Ecto neural progenitor cell (in vitro differentiated cells): ENCODE measurements at places on chromosomes 11 and 22.

- no peak for DNase-seq
These were observed 54.0 kb downstream of the KCNQ1OT1 start for GRCh38 chr11:2645779-2646118.

DNA sequence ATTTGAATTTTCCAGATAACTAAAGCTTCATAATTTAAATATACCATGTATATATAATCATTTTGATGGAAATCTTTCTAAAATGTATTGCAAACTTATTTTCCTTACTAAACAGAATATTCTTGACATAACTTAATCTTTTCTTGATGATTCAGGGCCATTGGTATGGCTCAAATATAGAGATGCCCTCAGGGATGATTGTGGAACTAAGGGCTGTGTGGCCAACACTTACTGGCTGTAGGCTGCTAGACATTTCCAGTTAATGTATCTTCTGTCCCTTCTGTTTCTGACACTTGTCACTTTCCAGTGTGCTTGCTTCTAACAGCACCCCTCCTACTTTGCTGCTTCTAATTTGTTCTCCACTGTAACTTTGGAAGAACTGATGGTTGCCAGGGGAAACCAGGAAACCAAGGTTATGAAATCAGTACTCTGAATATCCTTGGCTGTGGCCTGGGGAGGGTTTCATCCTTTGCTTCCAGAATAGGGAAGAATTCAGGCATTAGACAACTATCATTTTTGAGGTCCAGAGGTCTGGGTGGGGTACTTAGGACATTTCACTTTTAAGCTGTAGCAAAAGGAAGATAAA, 697.2 kb downstream of the ETS1 start:
- no peak for DNase-seq

DNA sequence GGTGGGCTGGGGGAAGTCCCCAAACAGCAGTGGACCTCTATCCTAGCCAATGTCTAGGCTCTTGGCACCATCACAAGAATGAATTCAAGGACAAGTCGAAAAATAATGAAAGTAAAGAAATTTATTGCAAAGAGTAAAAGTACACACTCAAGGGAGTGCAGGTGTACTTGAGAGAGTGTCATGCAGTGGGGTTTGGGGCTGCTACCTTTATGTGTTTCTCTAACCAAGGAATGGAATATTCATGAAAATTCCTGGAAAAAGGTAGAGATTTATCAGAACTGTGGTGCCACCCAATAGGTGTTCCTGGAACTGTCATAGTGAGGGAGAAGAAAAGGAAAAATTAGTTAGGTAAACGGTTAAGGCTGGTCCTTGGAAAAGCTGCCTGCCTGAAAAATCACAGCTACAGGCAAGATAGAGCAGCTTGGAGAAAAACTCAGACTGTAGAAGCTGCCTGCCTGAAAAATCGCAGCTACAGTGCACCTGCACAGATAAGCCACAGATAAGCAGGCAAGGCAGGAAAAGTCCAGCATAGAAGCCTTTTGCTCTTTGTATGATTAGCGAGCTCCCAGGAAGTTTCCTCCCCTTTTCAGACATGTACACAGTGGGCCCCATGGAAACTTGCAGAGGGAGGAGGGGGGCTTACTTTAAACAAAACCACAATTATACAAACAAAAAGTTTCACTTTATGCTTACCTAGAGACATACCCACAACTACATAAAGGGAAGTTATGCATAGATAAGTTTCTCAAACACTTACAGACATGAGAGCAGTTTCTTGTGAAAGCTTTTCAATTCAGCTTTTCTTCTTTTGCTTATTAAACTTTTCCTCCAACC, 71.4 kb upstream of the B3GNT6 start:
- no peak for DNase-seq

GRCh38 chr22:36175892-36176291, 15.3 kb upstream of the APOL3 start:
- no peak for DNase-seq

- no peak for DNase-seq
These were observed 7.6 kb downstream of the LRRC51 start for GRCh38 chr11:72088076-72088808.

DNA sequence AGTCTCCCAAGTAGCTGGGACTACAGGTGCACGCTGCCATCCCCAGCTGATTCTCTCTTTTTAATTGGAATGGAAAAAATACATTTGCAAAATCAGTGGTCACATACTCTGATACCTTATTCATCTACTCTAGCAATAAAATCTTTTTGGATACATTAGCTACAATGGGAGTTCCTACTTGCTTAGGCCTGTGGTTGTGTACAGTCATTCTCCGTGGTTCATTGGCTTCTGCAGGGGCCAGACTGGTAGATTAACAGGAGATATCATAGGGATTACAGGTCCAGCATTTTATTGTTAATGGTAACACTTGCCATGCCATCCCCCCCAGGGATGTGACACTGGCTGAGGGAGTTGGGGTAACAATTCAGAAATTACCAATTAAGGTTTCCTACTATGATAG, 140.0 kb downstream of the ADAMTS15 start:
- no peak for DNase-seq

- DNase-seq, result no peak
These were observed 348.2 kb downstream of the CADM1 start for GRCh38 chr11:115155978-115156377.

- DNase-seq, result no peak
These were observed 16.8 kb upstream of the CABP7 start for GRCh38 chr22:29702931-29703501.

GRCh38 chr11:118621784-118622375, 14.5 kb downstream of the PHLDB1 start:
- no peak for DNase-seq

DNA sequence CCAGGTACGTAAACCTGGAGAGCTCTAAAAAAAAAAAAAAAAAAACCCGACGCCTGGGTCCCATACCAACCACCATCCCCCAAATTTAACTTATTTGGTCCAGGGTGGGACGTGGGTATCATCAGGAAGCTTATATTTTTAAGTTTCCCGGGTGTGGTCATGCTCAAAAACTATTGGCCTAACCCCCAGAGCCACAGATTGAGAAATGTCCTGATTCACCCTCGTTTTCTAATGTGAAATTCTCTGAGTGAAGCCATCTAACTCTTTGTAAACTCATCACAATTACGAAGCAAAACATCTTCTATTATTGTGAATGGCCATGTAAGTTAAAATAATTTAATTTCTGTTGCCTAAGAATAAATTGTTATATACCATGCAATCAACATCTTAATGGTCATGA, 29.6 kb downstream of the PAK1 start:
- DNase-seq, result no peak

GRCh38 chr22:39658367-39658766, 87.8 kb downstream of the CACNA1I start:
- DNase-seq, result no peak

DNA sequence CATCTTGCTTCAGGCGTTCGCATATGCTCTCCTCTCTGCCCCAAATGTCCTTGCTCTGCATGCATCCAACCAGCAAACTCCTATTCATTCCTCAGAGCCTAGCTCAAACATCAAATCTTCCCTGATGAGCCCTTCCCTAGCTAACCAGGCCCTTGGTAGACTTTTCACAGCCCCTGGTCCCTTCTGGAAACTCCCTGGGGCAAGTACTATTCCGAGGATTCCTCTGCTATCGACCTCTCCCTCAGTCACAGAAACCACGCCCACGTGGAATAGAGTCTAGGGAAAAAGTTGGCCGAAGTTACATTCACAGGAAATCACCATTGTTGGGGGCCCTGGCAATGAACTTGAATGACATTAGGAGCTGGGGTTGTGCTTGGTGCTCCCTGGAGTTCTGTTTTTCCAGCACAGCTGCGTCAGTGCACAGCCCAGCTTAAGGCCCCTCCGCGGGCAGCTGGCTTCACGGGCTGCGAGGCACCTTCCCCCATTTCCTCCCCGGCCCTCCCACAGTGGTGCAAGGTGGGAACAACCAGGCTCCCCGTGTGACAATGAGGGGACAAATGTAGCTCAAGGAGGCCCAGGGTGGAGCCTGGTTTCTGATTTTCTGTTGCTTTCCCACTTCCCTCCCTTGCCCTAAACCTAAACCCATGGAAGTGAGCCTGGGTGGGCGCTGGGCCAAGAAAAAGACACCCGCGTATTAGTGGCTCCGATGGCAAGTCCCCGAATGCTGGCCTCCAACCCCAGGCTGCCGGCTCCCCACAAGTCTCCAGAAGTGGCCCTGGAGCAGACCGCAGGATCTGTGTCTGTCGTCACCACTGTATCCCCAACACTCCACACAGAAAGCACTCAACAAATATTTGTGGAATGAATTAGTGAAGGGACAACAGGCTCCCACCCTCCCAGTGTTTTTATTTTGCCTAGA, 4.3 kb upstream of the ATP5MGL start:
- peak; percentile 44 for DNase-seq

DNA sequence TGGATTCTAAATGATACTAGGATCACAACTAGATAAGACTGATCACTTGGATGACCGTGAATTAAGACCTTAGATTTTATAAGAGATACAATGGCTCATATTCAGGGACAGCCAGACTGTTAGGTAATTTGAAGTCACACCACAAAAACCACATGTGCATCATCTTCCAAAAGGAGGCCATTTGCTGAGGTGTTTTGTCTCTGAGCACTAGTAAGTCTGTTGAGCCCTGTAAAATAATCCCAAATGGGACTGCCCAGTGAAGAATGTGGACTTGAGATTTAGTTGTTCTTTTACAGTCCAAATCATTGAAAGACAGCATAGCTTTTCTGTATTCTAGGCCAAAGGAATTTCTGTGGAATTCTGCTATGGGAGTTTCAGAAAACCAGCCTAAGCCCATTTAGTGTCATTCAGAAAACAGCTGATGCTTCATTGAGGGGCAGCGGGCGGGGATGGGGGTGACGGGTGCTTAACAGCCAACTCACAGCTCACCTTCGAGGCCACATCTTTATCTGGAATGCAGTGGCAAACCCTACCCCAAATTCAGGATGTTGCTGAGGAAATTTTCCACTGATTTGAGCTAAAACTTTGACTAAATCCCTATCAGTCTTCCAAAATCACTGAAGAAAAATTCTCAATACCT, 80.1 kb upstream of the BIRC3 start:
- no peak for DNase-seq

DNA sequence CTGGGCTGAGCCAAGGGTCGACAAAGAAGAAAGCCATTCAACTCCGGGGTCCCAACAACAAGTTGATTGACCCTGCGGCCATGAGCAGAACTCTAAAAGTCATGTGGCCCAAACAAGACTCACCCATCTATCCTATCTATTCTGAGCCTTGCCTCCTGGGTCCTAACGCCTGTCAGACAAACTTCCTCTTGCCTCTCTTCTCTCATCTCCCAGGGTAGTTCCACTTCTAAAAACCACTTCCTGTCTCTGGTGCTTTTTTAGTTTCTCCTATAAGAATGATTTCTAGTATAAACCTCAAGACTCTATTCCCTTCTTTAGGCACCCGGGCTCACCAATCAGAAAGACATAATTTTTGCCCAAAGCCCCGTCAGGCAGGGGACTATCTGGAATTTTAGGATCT, 530.2 kb downstream of the DLG2 start:
- no peak for DNase-seq

- no peak for DNase-seq
These were observed 18.0 kb upstream of the UBASH3B start for GRCh38 chr11:122637541-122637940.

GRCh38 chr11:76620489-76620888, 50.1 kb downstream of the LRRC32 start:
- DNase-seq, result no peak

GRCh38 chr22:26481694-26482093, 1.9 kb downstream of the HPS4 start:
- DNase-seq, result no peak

- DNase-seq, result peak; percentile 45
These were observed 56.8 kb downstream of the IGLL5 start for GRCh38 chr22:22944268-22944985.

DNA sequence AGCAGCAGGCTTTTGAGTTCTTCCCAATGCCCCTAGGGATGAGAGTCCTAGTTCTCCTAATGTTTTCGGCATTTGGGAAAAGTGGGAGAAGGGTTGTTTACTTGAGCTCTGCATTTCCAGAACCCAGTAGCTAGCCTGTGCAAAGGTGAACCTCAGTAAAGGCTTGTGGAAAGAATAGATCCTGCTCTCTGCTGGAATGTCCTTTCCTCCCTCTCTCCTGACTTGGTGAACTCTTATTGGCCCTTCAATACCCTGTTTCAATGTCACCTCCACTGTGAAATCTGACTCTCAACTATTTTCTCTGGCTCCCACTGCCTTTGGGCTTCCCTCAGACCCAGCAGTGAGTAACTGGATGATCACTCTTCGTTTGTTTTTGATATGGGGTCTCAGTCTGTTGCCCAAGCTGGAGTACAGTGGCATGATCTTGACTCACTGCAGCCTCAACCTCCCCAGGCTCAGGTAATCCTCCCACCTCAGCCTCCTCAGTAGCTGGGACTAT, 2.4 kb upstream of the UVRAG start:
- no peak for DNase-seq

GRCh38 chr11:94549146-94549545, 5.4 kb downstream of the FUT4 start:
- no peak for DNase-seq

- no peak for DNase-seq
These were observed 95.5 kb downstream of the SIK3 start for GRCh38 chr11:117002639-117003299.

- peak; percentile 77 for DNase-seq
These were observed 113.8 kb downstream of the RBFOX2 start for GRCh38 chr22:35914665-35915476.

DNA sequence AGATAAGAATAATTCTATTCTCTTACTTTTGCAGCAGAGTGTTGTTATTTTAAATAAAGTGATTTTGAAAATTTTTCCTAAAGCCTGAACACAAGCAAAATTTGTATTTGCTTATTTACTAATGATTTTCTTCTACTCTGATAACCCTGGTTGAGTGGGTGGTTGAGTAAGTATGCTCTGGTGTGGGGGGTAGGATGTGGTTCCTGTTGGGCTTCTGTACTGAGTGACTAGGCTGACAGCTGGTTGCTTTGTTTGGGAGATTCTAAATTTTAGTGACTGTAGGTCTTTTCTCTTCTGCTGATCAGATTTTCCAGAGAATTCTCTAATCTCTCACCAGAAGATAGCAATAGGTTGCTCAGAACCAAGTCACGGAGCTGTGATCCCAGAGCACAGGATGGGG, 61.6 kb downstream of the METTL15 start:
- no peak for DNase-seq

GRCh38 chr11:46422588-46422987, 31.0 kb upstream of the CHRM4 start:
- DNase-seq, result no peak

DNA sequence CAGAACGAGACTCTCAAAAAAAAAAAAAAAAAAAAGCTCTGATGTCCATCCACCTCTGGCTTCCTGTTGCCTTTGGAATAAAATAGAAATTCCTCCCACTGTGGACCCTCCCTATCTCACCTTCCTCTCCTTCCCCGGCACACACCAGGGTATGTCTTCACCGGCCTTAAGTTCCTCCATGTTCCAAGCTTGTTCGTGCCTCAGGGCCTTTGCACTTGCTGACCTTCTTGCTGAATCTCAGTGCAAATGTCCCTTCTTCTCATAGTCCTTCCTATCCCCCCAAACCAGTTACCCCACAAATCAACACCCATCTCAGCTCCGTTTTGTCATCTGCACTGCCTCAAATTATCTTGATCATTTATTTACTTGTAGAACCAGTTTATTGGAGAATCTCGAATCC, 20.6 kb downstream of the IFT27 start:
- no peak for DNase-seq
